Stimulated activated CD4-positive, alpha-beta T cell treated with anti-CD3 and anti-CD28 coated beads, TNF-alpha, amount 100 ng/mL, for 1 hour (primary cell): ENCODE measurements at places on chromosomes 6 and 20.

DNA sequence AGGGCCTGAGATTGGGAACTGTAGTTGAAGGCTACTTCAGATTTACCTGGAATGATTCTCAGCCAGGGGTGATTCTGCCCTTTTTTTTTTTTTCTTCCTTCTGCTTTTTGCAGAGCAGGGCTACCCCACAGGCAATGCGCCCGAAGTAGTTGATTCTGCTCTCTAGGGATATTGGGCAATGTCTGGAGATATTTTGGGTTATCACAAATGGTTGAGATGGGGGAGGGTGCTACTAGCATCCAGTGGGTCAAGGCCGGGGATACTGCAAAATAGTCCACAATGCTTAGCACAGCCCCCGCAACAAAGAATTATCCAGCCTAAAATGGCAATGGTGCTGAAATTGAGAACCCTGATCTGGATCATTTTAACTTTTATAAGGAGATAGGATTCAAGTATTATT is 71.2 kb upstream of the ZMYND8 start:
- DNase-seq: no peak

DNA sequence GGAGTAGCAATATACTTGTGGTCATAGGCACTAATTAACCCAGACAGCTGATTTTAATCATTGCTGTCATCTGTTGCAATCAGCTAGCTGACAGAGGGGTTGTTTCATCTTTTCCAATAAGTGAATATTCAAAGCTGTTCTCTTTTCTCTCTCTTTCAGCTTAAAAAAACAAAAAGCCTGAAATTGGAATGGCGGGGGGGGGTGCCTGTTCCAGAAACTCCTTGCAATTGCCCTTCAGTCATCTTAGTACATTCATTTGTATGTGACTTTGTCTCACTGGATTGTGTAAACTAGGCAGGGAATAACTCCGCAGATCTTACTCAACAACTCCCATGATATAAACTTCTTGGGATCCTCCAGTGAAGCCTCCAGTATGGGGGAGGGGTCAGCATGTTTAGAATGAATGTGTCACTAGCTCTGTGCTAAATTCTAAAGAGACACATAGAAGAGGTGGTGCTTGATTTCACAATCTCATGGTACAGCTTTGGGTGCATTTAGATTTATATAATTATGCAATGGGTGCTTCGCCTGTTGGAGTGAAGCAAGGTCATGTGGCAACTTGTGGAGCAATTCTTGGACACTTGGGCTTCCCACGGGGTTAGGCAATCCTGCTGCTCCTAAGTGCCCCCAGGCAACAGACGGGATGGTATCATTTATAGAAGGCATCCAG is 40.1 kb downstream of the SLC24A3 start:
- DNase-seq: no peak

- DNase-seq: no peak
Observed at GRCh38 chr20:49981218-49982071, 1.3 kb upstream of the SNAI1 start.

GRCh38 chr6:134235937-134236751 is 81.8 kb downstream of the SGK1 start:
- DNase-seq: no peak

DNA sequence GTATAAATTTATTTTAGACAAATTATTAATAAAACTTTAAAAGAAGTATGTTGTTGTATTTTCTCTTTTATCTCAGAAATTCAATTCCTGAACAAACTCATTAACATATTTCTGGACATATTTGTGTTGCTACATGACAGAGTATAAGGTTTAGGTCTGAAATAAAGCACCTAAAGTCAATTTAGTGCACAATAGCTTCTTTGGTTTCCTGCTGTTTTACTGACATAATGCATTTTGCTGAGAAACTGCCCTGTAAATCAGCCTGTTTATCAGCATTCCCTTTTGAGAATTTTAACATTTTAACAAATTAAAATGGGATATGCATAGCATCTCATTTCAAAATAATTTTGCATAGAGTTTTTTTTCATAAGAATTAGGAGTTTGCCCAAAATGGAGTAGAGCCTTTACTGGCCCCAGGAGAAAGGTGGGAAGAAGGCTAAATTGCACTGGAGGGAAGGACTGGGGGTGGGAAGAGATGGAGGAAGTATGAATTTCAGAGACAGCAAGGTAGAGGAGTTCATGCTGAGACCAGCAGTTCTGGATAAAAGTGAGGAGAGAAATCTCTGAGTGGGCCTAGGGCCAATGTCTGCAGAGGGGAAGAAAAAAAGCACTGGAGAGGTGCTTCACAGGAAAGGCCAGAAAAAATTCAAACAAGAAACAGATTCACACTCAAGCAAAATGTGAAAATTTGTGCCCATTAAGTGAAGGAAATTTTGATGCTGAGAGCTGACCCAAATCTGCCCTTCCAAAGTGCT is 324.2 kb upstream of the HSF2 start:
- no peak for DNase-seq
